ENCODE measurements at places on chromosomes 7 and 10.

DNA sequence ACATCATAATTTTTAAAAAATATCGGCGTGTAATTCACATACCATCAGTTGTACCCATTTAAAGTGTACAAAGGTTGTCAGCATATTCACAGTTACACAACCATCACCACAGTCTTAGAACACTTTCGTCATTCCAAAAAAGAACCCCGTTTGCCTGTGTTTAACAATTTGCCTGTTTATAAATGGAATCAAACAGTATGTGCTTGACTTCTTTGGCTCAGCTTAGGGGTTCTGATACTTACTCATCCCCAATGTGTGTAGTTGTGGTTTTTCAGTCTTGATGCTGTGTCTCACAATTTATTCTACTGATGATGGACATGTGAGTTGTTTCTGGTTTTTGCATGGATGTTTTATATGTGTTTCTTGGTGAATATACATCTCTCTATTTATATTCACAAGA, 50.0 kb downstream of the PRPF18 start:
- peaks cover 36% of the 10 kb centered on the region for H3K36me3 ChIP-seq
- no peaks in the 10 kb centered on the region for H3K4me1 ChIP-seq
- no peak overlapping the region for H3K27ac ChIP-seq
- H3K27me3 ChIP-seq, result no peaks in the 10 kb centered on the region

- no peak for DNase-seq
- no peak overlapping the region for H3K4me3 ChIP-seq
- no peaks in the 10 kb centered on the region for H3K27me3 ChIP-seq
- peaks cover 31% of the 10 kb centered on the region for H3K4me1 ChIP-seq
Measured at GRCh38 chr10:79239924-79240581, 107.2 kb upstream of the PPIF start.

GRCh38 chr10:31071232-31072005, 39.8 kb upstream of the ZNF438 start:
- no peak overlapping the region for H3K27ac ChIP-seq
- H3K36me3 ChIP-seq, result no peaks in the 10 kb centered on the region
- peaks cover 3% of the 10 kb centered on the region for H3K27me3 ChIP-seq
- no peak for DNase-seq
- no peak overlapping the region for H3K4me3 ChIP-seq

- no peak overlapping the region for H3K27ac ChIP-seq
- H3K4me3 ChIP-seq, result no peak overlapping the region
- DNase-seq, result no peak
- H3K36me3 ChIP-seq, result no peaks in the 10 kb centered on the region
- peaks cover 15% of the 10 kb centered on the region for H3K4me1 ChIP-seq
Measured at GRCh38 chr10:17457083-17457482, 2.7 kb upstream of the ST8SIA6 start.

DNA sequence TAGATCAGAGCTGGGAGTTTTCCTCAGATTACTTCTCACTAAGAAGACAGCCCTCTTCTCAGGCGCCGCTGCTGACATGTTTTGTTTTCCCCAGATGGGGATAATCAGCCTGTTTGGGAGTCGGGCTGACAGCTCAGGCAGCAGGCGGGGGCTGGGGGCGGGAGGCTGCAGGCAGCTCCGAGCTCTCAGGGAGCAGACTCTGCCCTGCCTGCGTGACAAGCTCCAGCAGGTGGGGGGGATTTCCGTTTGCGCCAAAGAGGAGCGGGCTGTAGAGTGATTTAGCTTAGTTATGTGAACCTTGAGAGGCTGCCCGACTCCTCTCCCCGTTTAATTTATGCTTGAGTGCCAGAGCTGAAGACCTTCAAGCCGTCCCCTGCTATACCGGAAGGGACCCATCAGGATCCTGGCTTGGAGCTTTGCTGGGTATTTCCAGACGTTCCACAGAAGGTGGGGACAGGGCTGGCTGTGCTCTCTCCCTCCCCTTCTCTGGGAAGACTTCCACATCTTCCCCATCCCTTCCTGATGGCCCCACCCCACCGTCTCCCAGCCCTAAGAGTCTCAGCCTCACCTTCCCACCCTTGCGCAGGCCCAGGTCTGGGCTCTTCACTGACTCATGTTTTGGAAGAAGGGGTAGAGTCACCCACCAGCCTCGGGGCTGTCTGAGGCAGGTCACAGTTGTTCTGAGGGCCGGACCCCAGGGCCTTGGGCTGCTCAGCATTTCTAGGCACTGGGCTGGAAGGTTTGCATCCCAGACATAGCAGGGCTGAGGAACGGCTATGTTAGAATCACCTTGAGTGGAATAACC, 24.7 kb upstream of the ADCYAP1R1 start:
- H3K27me3 ChIP-seq, result no peaks in the 10 kb centered on the region
- no peak overlapping the region for H3K27ac ChIP-seq
- H3K4me1 ChIP-seq, result peaks cover 26% of the 10 kb centered on the region
- DNase-seq, result peak; percentile 17

- H3K27ac ChIP-seq, result no peak overlapping the region
- no peaks in the 10 kb centered on the region for H3K27me3 ChIP-seq
- no peaks in the 10 kb centered on the region for H3K36me3 ChIP-seq
- H3K4me3 ChIP-seq, result no peak overlapping the region
- no peaks in the 10 kb centered on the region for H3K4me1 ChIP-seq
- DNase-seq, result no peak
Measured at GRCh38 chr7:14414274-14414986, 425.0 kb upstream of the ETV1 start.

GRCh38 chr10:120382360-120382759, 74.7 kb upstream of the PLPP4 start:
- H3K27me3 ChIP-seq, result no peaks in the 10 kb centered on the region
- no peaks in the 10 kb centered on the region for H3K4me1 ChIP-seq
- no peak for DNase-seq
- H3K27ac ChIP-seq, result no peak overlapping the region
- H3K4me3 ChIP-seq, result no peak overlapping the region

DNA sequence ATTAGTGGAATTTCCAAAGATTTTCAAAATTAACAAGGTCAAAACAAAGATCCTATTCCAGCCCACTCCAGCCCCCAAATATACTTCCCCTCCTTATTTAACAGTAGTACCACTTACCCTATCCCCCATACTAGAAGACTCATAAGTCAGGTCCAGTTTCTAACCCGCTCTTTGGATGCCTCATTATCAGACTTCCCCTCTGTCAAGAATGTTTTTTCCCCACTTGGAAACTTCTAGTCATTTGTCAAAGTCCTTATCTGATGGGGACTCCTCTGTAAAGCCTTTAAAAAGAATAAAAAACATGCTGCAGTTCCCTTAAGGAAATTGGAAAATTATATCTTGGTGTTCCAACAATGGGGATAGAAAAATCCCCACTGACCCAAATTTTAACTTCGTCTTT, 70.1 kb downstream of the IMMP2L start:
- no peak for DNase-seq
- no peaks in the 10 kb centered on the region for H3K36me3 ChIP-seq
- H3K27me3 ChIP-seq, result no peaks in the 10 kb centered on the region
- no peak overlapping the region for H3K27ac ChIP-seq

- H3K27me3 ChIP-seq, result no peaks in the 10 kb centered on the region
- no peak for DNase-seq
- H3K27ac ChIP-seq, result no peak overlapping the region
- H3K4me3 ChIP-seq, result no peak overlapping the region
- H3K4me1 ChIP-seq, result peaks cover 34% of the 10 kb centered on the region
Measured at GRCh38 chr7:595621-596010, 76.0 kb upstream of the PDGFA start.

DNA sequence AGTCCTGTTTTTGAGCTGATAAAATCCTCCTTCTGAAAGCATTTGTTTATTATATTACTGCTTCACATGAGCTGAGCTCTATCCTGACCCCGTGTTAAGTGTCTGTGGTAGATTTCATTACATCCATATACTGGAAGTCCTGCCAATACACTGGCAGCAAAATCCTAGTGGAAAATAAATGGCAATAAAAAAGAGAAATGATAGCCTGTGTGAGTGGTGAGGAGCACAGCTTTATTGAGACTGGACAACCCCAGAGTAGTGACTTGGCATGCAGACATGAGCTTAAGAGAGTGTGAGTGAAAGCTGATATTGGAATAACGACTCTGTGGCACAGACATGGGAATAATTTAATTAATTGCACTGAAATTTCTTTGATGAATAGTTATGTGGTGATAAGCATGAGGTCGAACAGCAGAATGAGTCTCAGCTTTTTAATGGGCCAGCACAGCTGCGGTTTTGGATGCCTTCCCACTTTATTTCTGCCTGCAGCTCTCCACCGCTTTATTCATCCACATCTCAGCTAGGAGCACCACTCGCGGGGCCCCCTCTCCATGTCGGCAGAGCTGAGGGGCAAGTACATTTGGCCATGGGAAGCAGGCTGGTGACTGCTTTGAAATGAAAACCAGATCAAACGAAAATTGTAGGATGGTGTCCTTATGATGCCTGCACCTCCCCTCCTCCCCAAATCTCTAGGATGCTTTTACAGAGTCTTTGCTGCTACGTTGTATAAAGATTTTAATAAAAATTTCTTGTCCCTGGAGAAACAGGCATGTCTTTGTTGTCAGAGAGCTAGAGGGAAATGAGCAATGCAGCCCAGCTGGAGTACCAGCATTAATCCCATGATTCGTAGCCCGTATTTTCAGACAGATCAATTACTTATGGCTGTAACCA, 494.3 kb downstream of the AUTS2 start:
- H3K4me1 ChIP-seq, result no peaks in the 10 kb centered on the region
- H3K4me3 ChIP-seq, result no peak overlapping the region
- no peak for DNase-seq
- no peaks in the 10 kb centered on the region for H3K27me3 ChIP-seq
- no peak overlapping the region for H3K27ac ChIP-seq

GRCh38 chr7:28093623-28094232, 86.9 kb downstream of the JAZF1 start:
- no peaks in the 10 kb centered on the region for H3K27me3 ChIP-seq
- no peak overlapping the region for H3K27ac ChIP-seq
- peak; percentile 35 for DNase-seq
- H3K4me1 ChIP-seq, result peaks cover 3% of the 10 kb centered on the region

DNA sequence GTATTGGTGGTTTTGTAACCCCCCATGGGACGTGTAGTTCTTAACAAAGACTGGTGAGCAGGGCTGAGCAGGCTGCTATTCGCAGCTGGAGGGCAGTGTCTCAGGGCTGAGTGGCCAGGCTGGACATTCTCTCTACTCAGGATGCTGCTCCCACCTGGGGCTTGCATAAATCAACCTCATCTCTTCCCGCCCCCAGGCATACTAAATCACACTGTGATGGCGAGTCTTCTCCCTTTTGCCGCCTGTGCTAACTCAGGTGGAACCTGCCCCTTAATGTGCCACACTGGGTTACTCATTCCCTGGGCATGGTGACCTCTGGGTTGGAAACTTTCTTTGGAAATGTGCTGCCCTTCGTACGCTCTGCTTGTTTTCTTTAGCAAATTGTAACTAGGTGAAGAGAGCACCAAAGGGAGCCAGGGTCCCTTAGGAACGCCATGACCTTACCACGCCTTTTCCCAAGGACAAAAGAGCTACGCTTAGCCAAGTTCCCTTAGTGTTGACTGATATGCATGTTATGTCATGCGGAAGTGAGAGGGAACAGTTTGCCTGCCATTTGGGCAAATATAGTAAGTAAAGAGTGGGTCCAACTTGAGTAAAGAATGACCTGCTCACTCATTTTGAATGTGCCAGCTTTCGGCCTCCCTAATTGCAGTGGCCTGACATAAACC, 40.4 kb upstream of the COBL start:
- H3K36me3 ChIP-seq, result no peaks in the 10 kb centered on the region
- no peak for DNase-seq
- no peak overlapping the region for H3K27ac ChIP-seq

- no peak overlapping the region for H3K4me3 ChIP-seq
- no peaks in the 10 kb centered on the region for H3K36me3 ChIP-seq
- DNase-seq, result no peak
- no peak overlapping the region for H3K27ac ChIP-seq
Measured at GRCh38 chr10:98309366-98310355, 41.7 kb upstream of the LOXL4 start.

DNA sequence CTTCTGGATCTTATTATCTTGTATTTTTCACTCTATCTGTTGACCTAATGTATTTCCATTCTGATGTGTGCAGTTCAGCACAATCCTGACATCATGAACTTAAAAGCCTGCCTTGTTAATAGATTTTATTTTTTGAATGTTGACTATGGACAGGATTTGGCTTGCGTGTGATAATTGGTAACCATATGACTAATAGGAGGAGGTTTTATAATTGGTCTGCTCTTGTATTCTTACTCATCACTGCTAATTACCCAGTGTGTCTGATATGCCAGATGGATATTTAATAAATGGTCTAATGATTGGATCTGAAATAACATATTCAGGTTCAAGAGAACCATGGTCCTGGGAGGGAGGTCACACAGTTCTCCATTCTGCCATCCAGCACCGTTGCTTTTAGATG, 45.9 kb downstream of the MTURN start:
- H3K27ac ChIP-seq, result no peak overlapping the region
- H3K4me1 ChIP-seq, result peaks cover 8% of the 10 kb centered on the region
- H3K4me3 ChIP-seq, result no peak overlapping the region
- DNase-seq, result no peak
- no peaks in the 10 kb centered on the region for H3K36me3 ChIP-seq

GRCh38 chr7:43198599-43199090, 86.2 kb downstream of the HECW1 start:
- no peak overlapping the region for H3K27ac ChIP-seq
- H3K4me1 ChIP-seq, result no peaks in the 10 kb centered on the region
- H3K4me3 ChIP-seq, result no peak overlapping the region
- H3K27me3 ChIP-seq, result peaks cover 7% of the 10 kb centered on the region
